GM12892 (cell line): ENCODE measurements at places on chromosomes 6 and 20.

- DNase-seq = no peak
These were observed 7.3 kb upstream of the PRPH2 start for GRCh38 chr6:42729731-42730130.

GRCh38 chr6:41663568-41663967 lies 25.3 kb downstream of the MDFI start:
- DNase-seq = no peak

GRCh38 chr20:59259946-59260345 lies 40.5 kb upstream of the EDN3 start:
- DNase-seq = no peak

GRCh38 chr6:11848852-11849731 lies 70.5 kb upstream of the ADTRP start:
- no peak for DNase-seq

- DNase-seq = no peak
These were observed 133.2 kb downstream of the DLL1 start for GRCh38 chr6:170157567-170158218.

DNA sequence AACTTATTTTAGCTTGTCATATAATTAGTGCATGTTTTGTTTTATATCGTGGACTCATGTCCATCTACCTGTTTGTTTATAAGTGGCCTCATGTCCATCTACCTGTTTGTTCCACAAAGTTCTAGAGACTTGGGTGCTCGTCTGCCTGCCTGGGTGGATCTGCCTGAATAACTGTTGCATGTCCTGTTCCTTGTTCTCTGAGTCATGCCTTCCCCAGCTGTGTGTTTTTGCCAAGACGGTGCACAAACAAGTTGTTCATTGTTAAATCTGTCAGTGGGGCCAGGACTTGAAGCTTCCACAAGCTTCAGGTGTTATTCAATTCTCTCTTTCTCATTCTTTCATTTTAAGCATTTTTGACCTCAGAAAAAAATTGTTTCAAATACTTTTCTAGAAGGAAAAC lies 358.0 kb upstream of the CITED2 start:
- DNase-seq = no peak

- DNase-seq = no peak
These were observed 700 bp downstream of the DTD1 start for GRCh38 chr20:18588574-18588933.

DNA sequence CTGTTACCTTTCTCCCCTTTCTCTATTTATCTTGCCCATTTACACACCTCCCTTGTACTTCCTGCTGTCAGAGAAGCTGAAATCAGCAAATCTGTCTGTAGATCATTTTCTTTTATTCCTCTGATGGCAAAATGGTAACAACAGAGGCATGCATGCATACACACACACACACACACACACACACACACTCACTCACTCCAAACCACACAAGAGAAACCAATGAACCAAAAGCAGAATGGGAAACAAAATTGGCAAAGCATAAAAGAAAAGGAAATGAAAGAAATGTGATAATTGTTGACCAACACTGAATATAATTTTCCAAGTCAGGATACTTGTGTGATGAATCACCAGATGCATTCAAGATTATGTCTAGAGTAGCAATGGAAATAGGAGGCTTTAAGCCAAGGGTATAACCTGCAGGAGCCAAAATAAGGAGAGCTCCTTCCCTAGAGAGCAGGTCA lies 172.4 kb downstream of the PLCB4 start:
- no peak for DNase-seq

GRCh38 chr20:6956056-6956455 lies 188.6 kb downstream of the BMP2 start:
- DNase-seq = no peak

DNA sequence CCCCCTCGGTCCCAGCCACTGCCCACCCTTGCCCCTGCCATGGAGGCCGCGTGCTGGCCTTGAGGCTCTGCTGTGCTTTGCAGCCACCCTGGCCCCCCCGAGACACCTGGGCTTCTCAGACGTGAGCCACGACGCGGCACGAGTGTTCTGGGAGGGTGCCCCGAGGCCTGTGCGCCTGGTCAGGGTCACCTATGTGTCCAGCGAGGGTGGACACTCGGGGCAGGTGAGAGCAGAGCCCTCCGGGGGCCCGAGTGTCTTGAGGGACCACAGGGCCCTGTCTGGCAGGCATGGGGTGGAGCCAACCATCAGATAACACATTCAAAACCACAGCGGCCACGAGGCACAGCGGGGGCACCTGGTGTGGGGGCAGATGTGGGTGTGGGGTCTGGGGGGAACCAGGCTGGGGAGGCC lies 18.9 kb downstream of the COL20A1 start:
- DNase-seq = no peak

GRCh38 chr6:31930962-31931361 lies 3.4 kb downstream of the C2 start:
- DNase-seq = no peak

DNA sequence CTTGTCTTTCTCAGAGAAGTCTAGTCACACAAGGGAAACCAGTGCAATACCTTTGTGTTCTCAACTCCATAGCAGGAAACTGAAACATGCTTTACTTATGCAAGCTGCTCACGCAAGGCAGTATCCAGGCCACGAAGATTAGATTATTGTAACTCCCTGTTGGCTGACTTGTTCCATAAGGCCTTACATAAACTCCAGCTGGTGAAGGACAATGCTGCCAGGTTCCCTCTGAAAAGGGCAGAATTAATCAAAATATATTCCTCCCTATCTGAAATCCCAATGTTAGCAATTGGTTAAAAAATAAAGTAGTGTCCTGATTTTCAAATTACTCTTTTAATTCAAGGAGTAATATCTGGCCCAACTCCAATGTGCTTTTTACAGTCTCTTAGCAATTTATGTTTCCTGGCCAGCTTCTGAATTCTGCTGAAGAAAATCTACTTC lies 966.6 kb downstream of the HACE1 start:
- DNase-seq = no peak

GRCh38 chr20:17524560-17524959 lies 6.6 kb downstream of the BFSP1 start:
- DNase-seq = no peak

- DNase-seq = no peak
These were observed 3.3 kb upstream of the TREM1 start for GRCh38 chr6:41289815-41290214.

- DNase-seq = no peak
These were observed 40.8 kb downstream of the SMAP1 start for GRCh38 chr6:70708448-70708847.

- DNase-seq = no peak
These were observed 474.9 kb upstream of the AGPAT4 start for GRCh38 chr6:161748535-161749416.

DNA sequence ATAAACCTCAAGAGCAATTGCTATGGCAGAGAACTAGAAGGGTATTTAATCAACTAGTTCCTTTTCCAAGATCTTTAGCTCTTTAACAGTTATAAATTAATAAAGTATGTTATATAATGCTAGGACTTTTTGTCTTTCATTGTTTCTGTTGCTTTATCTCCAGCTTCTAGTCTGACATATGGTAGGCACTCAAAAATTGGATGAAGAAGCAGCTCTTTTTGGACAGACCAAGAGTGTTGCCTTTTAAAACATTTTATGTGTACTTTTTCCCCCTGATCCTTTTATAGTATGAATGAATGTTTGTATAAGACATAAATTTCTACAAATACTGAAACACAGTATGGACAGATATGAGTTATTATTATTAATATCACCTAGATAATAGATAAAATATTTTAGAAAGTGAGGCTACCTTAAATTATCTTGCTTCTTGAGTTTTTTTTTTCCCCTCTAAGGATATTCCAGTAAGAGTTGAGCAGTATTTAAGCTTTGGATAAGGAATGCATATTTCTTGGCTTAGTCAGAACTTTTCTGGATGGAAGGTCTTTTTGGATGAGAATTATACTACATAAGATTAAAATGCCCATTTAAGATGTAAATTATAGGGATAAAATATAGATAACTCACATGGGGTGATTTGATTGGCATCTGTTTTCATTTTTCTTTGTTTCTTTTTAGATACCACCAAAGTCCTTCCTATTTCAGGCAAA lies 16.6 kb downstream of the LAMA2 start:
- no peak for DNase-seq

- no peak for DNase-seq
These were observed 13.0 kb upstream of the RCAN2 start for GRCh38 chr6:46504242-46504641.

DNA sequence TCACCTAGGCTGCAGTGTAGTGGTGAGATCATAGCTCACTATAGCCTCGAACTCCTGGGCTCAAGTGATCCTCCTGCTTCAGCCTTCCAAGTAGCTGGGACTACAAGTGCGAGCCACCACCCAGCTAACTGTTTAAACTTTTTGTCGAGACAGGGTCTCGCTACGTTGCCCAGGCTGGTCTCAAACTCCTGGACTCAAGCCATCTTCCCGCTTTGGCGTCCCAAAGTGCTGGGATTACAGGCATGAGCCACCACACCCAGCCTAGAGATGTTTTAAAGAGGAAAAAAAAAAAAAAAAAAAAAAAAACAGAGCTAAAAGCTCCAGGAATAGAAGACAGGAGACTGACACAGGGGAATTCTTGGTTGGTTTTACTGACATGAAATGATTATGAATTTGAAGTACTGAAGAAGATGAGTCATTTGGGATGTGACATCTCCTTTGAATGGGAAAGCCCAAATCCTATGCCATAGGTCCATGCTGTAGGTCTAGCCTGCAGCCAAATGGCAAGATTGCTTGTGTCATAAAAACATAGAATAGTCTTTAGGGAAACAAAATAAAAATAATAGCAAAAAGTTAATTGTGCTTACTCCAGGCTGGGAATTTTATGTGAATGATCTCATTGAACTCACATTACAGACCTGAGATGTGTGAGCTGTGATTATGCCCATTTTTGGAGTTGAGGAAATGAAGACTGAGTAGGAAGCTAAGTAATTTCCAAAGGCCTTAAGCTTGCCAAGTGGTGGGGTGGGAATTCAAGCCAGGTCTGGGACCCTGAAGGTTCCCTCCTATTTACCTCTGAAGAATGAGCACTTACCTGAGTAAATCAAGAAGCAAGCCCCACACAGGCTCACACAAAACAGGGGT lies 24.3 kb upstream of the NHSL1 start:
- no peak for DNase-seq

GRCh38 chr6:52475307-52475706 lies 55.2 kb downstream of the EFHC1 start:
- DNase-seq = no peak

DNA sequence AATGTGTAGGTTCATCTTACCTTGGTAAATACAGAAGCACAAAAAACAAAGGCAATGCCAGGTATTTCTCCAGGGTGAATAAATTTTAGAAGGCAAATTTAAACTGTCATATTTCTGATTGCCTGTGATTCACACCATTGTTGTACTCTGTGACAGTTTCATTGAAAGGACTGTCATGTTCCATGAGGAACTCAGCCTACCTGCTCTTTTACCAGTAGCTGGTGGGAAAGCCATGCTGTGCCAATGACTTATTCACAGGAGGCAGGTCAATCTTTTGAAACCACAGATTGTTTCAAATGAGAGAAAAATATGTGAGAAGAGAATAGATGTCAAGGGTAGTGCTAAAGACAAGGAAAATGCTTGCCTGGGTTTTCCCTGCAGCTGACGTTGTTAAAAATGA lies 206.4 kb downstream of the LAMA2 start:
- DNase-seq = no peak

DNA sequence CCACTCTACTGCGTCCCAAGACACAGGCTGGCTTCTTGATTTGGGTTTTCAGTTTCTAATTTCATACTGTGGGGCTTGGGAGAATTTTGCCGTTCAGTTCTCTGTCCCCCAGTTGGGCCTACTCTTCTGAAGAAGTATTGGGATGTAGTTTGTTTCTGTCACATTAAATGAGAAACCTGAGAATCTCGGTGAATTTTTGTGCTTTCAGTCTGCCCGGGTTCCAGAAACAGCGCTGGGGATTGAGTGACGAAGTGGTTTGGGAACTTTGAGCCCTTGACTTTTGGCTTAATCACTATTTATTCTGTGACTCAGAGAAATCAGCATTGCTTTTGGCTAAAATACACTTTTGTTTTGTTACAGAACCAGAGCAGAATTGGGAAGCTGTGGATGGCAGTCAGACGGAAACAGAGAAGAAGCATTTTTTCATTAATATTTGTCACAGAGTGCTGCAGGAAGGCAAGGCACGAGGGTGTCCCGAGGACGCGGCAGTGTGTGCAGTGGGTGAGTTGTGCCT lies 74.0 kb downstream of the IGF2R start:
- no peak for DNase-seq

- DNase-seq = no peak
These were observed 122.0 kb downstream of the AGPAT4 start for GRCh38 chr6:161151660-161152526.

DNA sequence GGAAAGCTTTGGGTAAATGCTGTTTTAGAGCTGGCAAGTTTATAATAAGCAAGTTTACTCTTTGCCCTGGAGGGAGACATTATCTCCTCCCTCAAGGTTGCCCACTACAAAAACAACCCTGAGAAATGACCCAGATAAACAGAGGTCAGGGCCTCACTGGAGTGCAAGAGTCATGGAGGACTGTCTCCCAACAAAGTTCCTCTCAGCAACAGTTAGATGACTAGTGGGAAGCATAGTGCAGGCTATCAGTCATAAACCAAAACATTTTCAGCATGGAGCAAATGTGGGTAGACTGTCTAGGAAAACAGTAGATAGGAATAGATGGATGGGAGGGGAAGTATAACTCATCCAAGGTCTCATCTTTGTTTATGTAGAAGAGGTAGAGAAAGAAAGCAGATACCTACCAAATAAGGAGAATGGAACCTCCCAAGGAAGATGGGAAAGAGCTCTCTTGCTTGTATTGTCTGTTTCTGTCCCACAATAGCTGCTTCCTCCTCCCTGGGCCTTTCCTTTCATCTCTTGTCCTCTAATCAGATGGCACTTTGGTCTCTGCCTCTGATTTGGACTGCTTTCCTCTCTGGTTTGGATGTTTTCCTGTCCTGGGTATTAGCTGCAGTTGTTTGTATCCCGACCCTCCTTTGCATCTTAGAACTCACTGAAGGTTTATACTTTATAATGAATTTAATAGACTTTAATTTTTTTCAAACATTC lies 95.4 kb downstream of the WASF1 start:
- DNase-seq = no peak

- DNase-seq = no peak
These were observed 99.1 kb upstream of the ISM1 start for GRCh38 chr20:13121840-13122515.

GRCh38 chr20:38123021-38123587 lies 42.0 kb downstream of the TGM2 start:
- no peak for DNase-seq

- DNase-seq = no peak
These were observed 237.9 kb downstream of the BCAS1 start for GRCh38 chr20:53832499-53832898.

- no peak for DNase-seq
These were observed 19.6 kb downstream of the PACSIN1 start for GRCh38 chr6:34485321-34486060.

DNA sequence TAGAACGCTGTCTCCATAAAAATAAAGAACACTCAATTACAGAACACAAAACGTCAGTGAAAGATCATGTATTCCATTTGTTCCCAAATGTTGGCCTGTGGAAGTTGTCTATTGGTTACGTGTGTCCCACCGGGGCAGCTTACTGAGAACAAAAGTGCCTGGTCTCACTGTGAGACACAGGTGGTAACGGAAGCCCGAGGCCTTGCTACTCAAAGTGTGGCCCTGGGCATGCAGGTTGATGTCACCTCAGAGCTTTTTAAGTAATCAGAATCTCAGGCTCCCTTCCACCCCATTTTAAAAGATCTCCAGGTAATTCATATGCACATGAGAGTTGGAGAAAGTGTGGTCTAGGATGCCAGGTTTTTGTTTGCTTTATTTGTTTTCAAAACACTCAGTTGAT lies 422.5 kb upstream of the OPRM1 start:
- no peak for DNase-seq
